ENCODE measurements at places on chromosomes 1 and 21.
A peak's percentile ranks its signal among the peaks of the same experiment; 100 is the strongest.

DNA sequence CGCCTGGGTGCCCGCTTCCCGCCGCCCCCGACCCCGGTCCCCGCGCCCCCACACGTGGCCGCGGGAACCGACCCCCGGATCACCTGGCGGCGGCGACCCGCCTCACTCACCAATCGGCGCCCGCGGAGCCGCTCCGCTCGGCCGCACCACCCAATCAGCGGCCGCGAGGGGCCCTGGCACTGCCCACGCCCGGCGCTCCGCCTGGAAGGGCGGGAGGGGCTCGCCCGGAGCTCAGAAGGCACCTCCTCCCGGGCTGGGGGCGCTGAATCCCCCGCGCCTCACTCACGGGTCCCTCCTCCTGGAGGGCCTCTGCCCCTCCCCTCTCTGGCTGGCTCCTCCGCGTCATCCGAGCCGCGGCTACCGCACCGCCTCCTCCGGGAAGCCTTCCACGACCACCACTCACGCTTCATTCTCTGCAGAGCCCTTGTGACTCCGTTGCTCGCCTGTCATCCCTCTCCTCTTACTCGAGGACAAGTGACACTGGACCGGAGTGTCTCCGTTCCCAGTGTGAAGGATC is 374 bp downstream of the SH2D5 start:
- peak; percentile 66 for DNase-seq

DNA sequence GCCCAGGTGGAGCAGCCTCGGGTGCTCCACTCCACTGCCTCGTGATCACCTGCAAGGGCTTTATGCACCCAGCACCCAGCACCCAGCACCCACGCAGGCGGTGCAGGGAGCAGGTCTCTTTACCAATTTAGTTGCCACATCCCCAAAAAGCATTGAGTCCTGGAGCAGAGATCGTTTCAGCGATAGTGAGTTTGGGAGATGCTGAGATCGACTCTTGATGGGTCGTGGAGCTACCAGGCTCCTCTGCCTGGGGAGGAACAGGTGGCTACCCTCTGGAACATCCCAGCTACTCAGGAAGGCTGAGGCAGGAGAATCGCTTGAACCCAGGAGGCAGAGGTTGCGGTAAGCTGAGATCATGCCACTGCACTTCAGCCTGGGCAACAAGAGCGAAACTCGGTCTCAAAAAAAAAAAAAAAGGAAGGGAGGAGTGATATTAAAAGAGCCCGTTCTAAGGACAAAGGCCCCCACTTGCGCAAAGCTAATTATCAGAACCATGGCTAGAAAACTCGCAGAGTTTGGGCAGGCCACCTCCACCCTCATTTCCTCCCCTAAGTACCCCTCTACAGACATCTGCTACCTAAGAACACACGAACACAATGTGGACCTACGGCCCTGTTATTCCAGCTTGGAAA is 106.5 kb upstream of the SLC45A1 start:
- DNase-seq = no peak

- DNase-seq = no peak
Measured at GRCh38 chr1:53734650-53735211, 4.2 kb downstream of the GLIS1 start.

GRCh38 chr1:9062846-9063245 is 6.6 kb downstream of the SLC2A5 start:
- DNase-seq = no peak

GRCh38 chr1:114467491-114467890 is 43.5 kb downstream of the TRIM33 start:
- peak; percentile 14 for DNase-seq

DNA sequence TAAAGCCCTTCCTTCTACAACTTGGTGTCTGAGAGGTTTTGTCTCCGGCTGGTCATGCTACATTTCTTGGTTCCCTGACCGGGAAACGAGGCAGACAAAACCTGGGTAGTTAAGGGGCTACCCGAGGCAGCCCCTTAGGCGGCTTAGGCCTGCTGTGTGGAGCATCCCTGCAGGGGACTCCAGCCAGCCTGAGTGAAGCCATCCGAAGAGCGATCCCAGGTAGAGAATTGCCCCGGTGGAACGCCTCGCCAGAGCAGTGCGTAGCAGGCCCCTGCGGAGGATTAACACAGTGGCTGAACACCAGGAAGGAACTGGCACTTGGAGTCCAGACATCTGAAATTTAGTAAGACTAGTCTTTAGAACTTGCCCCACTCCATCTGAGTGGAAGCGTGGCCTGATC is 21.2 kb upstream of the MYOCOS start:
- DNase-seq = no peak

- no peak for DNase-seq
Measured at GRCh38 chr21:42308161-42308913, 6.9 kb downstream of the TFF3 start.

GRCh38 chr1:44354268-44354839 is 703 bp downstream of the ERI3 start:
- DNase-seq = no peak

Measured in GM18507 (cell line).